ENCODE measurements at places on chromosomes 5 and 9. TPM values are rescaled to one million over a fixed set of nuclear protein-coding genes. Genes with fewer than 3 reads are reported as not detected.

The SHROOM1 gene
- total RNA-seq: 74.0 TPM

DNA sequence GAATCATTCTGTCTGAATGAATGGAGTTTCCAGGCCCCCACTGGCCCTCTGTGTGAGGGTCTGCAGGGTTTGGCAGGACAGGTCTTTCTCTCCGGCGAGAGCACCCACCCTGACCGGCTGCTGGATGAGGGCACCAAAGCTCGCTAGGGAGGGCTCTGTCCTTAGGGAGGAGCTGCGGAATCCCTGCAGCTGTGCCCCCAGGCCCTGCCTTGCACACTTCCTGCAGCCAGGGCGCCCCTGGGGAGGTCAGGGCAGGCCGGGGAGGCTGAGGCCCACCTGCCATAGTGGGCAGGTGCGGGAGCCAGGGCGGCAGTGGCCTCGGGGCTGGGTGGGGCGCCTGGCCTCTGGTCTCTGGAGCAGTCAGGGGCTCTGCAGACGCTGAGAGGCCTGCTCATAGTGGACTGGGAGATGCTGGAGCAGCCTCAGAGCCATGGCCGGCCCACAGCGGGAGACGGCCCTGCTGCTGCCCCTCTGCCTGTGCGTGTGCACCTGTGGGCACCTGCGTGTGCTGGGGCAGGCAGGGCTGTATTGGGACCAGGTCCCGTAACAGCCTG lies 36.1 kb downstream of the EXOC3 start:
- no peak overlapping the region for H3K27ac ChIP-seq
- no peaks in the 10 kb centered on the region for H3K4me1 ChIP-seq
- no peak for DNase-seq
- H3K27me3 ChIP-seq: no peaks in the 10 kb centered on the region
- no peak overlapping the region for H3K4me3 ChIP-seq

DNA sequence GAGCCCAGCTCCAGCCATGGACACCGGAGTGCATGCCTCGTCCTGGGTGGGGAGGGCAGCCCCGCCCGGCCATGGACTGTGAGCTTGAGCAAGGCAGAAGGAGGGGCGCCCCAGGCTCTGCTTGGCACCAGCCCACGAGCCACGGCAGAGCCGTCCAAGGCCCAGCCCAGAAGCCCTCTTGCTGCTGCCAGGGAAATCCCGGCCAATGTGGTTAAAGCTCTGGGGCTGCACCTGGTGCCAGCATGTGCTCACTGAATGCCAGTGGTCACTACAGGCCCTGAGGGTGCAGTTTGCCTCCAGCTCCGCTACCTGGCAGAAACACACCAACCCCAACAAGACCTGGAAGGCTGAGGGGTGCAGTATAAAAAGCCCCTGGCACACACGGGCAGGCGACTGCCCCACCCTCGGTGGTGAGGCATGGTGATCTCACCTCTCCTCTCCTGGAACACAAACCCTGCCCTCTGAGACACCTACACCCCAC lies 11.8 kb downstream of the BRD3 start:
- H3K36me3 ChIP-seq: peaks cover 17% of the 10 kb centered on the region
- H3K27me3 ChIP-seq: no peaks in the 10 kb centered on the region
- peak; percentile 89 for DNase-seq
- H3K4me3 ChIP-seq: no peak overlapping the region
- H3K27ac ChIP-seq: peak overlapping the region; percentile 83

The POC5 gene
- 2.7 TPM for total RNA-seq

The TAF11L4 gene
- not detected for total RNA-seq

Data from right lobe of liver (tissue), 6 donors.